Stimulated activated CD4-positive, alpha-beta T cell treated with anti-CD3 and anti-CD28 coated beads, Interleukin-4, amount 100 ng/mL, for 48 hours (primary cell): ENCODE measurements at places on chromosomes 2 and 18.

- DNase-seq, result no peak
Measured at GRCh38 chr2:238929242-238930081, 81.6 kb downstream of the TWIST2 start.

GRCh38 chr18:10284540-10285282 lies 169.7 kb upstream of the APCDD1 start:
- DNase-seq, result no peak

GRCh38 chr18:49723648-49724180 lies 89.6 kb downstream of the ACAA2 start:
- DNase-seq, result peak; percentile 29

- DNase-seq, result no peak
Measured at GRCh38 chr2:38634684-38635083, 31.2 kb upstream of the GALM start.

- DNase-seq, result no peak
Measured at GRCh38 chr18:7020995-7021777, 96.4 kb downstream of the LAMA1 start.

DNA sequence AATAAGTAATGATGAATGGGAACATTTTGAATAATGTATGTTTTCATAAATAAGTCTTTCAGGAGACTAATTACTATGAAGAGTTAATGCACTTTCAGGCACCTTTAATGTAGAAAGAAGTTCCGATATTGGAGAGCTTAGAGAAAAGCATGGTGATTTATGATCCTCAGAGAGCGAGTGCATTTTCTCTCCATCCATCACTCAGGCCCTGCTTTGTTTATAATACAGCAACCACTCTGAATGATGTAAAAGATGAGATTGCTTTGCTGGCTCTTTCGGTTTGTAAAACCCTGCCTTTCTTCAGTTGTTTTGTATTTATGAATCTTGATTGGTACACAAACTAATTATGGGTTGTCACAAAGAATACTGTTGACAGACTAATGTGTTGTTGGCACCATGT lies 132.0 kb downstream of the NYAP2 start:
- no peak for DNase-seq

GRCh38 chr2:125710561-125710960 lies 945.4 kb upstream of the GYPC start:
- no peak for DNase-seq

DNA sequence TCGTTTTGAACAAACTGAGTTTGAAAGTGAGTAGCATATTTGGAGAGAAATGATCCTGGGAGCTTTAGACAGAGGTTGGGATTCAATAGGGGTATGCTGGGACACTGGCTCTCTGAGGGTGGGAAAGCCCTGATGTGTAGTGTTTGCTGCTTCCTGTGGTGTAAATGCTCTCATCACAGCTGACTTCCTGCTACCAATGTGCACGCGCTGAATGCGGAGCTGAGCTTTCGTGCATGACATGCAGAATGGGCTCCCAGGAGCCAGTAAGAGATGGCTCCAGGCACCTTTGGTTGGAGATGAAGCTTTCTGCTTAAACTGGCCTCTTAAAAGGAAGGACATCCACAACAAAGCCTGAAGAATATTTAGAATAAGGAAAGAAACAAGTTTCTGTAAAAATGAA lies 224.1 kb upstream of the CCDC150 start:
- peak; percentile 1 for DNase-seq

GRCh38 chr2:65032019-65032975 lies 23.9 kb upstream of the CEP68 start:
- no peak for DNase-seq

- no peak for DNase-seq
Measured at GRCh38 chr2:62527478-62528210, 21.6 kb upstream of the TMEM17 start.

GRCh38 chr2:167493862-167494261 lies 605.6 kb downstream of the XIRP2 start:
- no peak for DNase-seq

GRCh38 chr2:68771211-68771751 lies 36.7 kb downstream of the ARHGAP25 start:
- DNase-seq, result no peak

- no peak for DNase-seq
Measured at GRCh38 chr2:19609266-19609665, 250.8 kb upstream of the OSR1 start.

GRCh38 chr2:69724540-69725159 lies 17.3 kb upstream of the ANXA4 start:
- DNase-seq, result peak; percentile 81

GRCh38 chr2:11029136-11029535 lies 117.4 kb downstream of the KCNF1 start:
- DNase-seq, result no peak

GRCh38 chr2:171878481-171878993 lies 15.5 kb downstream of the SLC25A12 start:
- DNase-seq, result no peak

- no peak for DNase-seq
Measured at GRCh38 chr18:46559946-46560670, 96.9 kb downstream of the LOXHD1 start.

GRCh38 chr2:101076581-101076980 lies 74.5 kb downstream of the RPL31 start:
- no peak for DNase-seq

GRCh38 chr2:96951125-96951654 lies 35.2 kb downstream of the FAM178B start:
- DNase-seq, result peak; percentile 65

GRCh38 chr2:181106789-181107627 lies 126.6 kb downstream of the UBE2E3 start:
- no peak for DNase-seq

- no peak for DNase-seq
Measured at GRCh38 chr2:180983468-180984242, 3.2 kb downstream of the UBE2E3 start.

GRCh38 chr2:200679127-200679526 lies 93.3 kb downstream of the AOX1 start:
- no peak for DNase-seq

DNA sequence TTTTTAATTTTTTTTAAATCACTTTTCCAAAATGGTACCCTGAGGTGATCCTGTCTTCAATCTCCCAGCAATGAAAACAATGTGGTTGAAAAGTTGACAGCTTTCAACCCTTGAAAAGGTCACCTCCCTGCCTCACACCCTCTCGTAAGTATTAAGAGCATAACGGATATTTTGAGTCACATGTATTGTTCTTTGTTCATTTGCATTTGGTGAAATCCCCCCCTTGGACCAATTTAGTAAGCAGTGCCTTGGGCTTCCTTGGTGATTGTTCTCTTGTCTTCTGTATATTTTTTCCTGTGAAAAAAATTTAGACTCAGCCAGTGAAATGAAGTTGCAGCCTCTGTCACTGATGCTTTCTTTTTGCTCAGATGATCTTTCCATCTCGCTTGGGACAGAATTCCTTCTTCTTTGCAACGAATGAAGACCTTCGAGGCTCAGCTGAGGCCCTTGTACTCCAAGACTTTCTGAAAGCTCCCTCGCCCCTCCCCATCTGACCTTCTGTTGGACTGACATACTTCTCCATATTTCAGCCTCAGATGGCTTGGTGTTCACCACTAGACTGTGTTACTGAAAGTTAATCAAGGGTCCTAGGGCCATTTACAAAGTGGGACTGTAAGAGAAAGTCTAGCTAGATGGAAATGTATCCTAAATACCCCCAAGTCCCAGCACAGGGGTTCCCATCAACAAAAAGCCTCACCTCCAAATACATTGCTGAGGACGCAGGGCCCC lies 158.4 kb downstream of the BCL2 start:
- DNase-seq, result peak; percentile 35

DNA sequence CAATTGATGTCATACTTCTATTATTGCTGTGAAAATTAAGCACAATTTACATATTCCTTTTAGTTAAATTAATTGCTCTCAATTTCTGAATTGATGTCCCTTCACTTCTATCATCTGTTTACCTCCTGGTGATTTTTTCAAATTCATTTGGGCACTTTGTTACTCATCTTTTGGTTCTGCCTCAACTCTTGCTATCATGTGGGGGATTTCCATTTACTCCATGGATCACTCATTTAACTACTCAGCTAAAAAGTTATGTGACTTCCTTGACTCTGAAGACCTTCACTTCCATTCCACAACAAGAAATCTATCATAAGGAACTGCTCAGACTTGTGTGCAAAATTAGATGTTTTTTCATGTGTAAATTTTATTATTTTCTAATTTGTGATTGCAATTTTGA lies 126.2 kb downstream of the EHBP1 start:
- DNase-seq, result no peak

- DNase-seq, result no peak
Measured at GRCh38 chr2:41320491-41320890, 727.3 kb upstream of the PKDCC start.

DNA sequence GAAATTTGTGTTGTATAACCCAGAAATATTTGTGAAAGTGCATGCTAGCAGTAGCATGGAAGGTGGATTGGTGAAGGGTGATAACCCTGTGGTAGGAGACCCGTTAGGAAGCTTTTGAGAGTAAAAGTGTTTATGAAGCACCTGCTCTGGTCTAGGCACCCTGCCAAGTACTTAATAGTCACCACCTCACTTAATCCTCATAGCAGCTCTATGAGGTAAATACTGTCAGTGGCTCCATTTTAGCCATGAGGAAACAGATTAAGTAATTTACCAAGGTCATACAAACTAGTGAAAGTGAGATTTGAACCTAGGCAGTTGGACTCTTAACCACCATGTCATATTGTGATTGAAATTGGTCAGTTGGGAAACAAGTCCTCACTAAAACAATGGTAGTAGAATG lies 66.8 kb downstream of the TET3 start:
- DNase-seq, result no peak

- no peak for DNase-seq
Measured at GRCh38 chr2:167484875-167485274, 596.6 kb downstream of the XIRP2 start.

- no peak for DNase-seq
Measured at GRCh38 chr2:147330925-147331324, 513.9 kb upstream of the ACVR2A start.

- no peak for DNase-seq
Measured at GRCh38 chr2:172381275-172382027, 45.9 kb upstream of the ITGA6 start.

GRCh38 chr18:23861805-23862470 lies 152.6 kb upstream of the TTC39C start:
- no peak for DNase-seq

- no peak for DNase-seq
Measured at GRCh38 chr2:47896450-47896968, 9.8 kb downstream of the FBXO11 start.

- no peak for DNase-seq
Measured at GRCh38 chr2:197835293-197835692, 30.9 kb downstream of the PLCL1 start.

GRCh38 chr2:55888936-55889335 lies 34.6 kb downstream of the EFEMP1 start:
- no peak for DNase-seq

DNA sequence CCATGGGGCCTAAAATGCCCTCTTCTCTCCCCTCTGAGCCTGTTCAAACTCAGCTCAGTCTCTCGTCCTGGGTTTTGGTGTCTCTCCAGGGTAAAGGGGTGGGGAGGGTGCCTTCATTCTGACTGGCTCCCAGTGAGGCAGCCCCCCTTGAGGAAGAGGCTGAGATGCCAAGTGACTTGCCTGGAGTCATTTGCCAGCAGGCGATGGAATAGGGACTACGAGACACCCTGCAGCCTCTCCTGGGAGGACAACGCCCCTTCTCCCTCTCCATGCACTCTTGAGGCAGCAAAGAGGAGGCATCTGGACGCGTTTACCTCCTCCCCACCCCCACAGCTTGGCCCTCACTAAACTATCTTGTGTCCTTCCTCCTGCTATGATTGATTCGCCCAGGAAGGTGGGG lies 760 bp upstream of the STON1 start:
- DNase-seq, result no peak

GRCh38 chr18:22088996-22089640 lies 80.3 kb upstream of the GATA6 start:
- no peak for DNase-seq

DNA sequence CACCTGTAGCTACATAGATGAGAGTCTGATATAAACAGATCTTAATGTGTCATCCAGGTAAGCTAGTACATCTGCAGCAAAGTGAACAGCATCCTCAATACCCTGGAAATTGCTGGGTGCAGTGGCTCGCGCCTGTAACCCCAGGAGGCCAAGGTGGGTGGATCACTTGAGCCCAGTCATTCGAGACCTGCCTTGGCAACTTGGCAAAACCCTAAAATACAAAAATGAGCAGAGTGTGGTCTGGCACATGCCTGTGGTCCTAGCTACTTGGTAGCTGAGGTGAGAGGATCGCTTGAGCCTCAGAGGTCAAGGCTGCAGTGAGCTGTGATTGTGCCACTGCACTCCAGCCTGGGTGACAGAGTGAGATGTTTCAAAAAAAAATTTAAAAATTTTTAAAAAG lies 233.9 kb upstream of the SP5 start:
- DNase-seq, result no peak

GRCh38 chr2:60629801-60630385 lies 76.4 kb upstream of the BCL11A start:
- no peak for DNase-seq

DNA sequence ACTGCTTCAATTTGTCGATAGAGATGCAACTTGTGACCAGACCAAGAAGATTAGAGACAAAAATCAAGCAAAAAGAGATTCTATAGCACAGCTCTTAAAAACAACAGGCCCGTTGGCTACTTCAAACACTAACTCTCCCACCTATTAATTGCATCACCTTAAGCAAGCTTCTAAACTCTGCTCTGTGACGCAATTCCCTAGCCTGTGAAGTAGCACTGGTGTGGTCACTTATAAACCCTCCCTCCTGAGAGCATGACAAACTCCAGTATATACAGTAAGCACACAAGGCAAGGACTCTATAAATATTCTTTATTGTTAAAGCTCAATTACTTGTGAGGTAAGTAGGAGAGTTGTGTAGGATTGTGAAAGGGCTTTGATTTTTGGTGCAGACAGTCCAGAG lies 72.3 kb downstream of the CMPK2 start:
- no peak for DNase-seq

GRCh38 chr18:44826418-44827259 lies 146.0 kb downstream of the SETBP1 start:
- no peak for DNase-seq

- no peak for DNase-seq
Measured at GRCh38 chr2:33510586-33510968, 34.1 kb downstream of the RASGRP3 start.

GRCh38 chr2:30230497-30231211 lies 680 bp upstream of the LBH start:
- no peak for DNase-seq

DNA sequence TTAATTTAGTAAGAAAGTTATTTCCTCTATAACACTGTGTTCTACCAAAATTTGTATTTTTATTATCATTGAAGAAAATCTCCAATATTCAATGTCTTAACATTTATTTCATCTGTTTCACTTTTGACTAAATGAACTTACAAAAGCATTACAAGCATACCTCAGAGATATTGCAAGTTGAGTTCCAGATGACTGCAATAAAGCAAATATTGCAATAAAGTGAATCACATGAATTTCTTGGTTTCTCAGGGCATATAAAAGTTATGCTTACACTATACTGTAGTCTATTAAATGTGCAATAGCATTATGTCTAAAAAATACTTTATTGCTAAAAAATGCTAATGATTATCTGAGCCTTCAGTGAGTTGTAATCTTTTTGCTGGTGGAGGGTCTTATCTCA lies 78.3 kb downstream of the TTC32 start:
- no peak for DNase-seq
